SK-N-SH treated with all-trans-retinoic acid at 6 μM for 48 hours (cell line): ENCODE measurements at places on chromosomes 5 and 9.

- ATAC-seq, result no peak
Measured at GRCh38 chr9:137236936-137237421, 4.1 kb upstream of the TUBB4B start.

GRCh38 chr9:129783516-129784361 is 19.2 kb upstream of the TOR1B start:
- peak; percentile 98 for ATAC-seq

DNA sequence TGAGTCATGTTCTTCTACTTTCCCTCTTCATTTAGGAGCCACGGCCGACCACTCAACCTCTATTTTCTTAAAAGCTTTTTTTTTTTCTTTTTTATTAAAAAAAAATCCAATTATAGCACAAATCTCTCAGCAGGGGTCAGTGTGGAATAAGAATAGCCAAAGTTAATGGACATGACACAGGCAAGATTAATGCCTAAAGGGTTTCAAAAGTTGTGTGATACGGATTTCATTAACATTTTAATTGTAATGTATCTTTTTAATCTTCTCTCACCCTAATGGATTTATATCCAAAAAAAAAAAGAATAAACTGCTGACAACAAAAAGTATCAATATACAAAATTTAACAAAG is 5.4 kb downstream of the NACC2 start:
- peak; percentile 29; the same call in 2 of the 3 replicates for ATAC-seq

- ATAC-seq, result no peak
Measured at GRCh38 chr5:136275601-136276000, 82.6 kb upstream of the SMIM32 start.
